ENCODE measurements at places on chromosomes 3 and 15. TPM values are rescaled to one million over a fixed set of nuclear protein-coding genes. Genes with fewer than 3 reads are reported as not detected.

GRCh38 chr3:104673981-104674380, 692.7 kb upstream of the ALCAM start:
- no peak for DNase-seq

The GOLGA8J gene
- total RNA-seq, result not detected

DNA sequence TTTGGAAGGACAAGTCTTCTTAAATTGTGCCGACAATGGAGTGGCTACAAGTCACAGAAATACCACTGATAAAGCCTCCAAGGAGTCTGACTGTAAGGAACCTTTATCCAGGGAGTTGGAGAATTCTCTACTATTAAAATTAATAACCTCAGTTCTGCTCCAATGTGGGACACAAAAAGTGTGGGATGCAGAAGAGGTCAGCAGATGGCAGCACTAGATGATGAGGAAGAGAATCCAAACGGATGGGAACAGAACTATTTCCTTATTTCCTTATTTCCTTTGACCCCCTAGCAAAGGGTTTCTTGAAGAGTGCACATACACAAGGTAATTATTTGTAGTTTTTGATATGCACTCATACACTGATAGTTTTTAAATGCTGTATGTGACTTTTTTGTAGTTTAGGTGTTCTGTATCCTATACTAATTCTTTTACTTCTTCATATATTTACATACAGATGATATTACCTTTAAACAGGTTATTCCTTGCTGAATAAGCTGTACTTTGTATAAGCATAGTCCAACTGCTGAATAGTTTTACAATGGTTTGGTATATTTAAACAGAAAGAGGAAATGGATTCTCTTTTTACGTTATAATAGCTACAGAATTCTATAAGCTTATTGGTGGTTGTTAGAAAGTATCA, 25.6 kb upstream of the NLGN1 start:
- no peak for DNase-seq

GRCh38 chr3:181549266-181549665, 162.5 kb upstream of the SOX2 start:
- DNase-seq, result no peak

The GPR171 gene
- not detected for total RNA-seq

GRCh38 chr3:106566277-106566676, 697.5 kb upstream of the CBLB start:
- no peak for DNase-seq

- DNase-seq, result no peak
These were observed 77.1 kb upstream of the UBE2E1 start for GRCh38 chr3:23728601-23729117.

GRCh38 chr3:143514874-143515273, 333.4 kb downstream of the SLC9A9 start:
- DNase-seq, result no peak

DNA sequence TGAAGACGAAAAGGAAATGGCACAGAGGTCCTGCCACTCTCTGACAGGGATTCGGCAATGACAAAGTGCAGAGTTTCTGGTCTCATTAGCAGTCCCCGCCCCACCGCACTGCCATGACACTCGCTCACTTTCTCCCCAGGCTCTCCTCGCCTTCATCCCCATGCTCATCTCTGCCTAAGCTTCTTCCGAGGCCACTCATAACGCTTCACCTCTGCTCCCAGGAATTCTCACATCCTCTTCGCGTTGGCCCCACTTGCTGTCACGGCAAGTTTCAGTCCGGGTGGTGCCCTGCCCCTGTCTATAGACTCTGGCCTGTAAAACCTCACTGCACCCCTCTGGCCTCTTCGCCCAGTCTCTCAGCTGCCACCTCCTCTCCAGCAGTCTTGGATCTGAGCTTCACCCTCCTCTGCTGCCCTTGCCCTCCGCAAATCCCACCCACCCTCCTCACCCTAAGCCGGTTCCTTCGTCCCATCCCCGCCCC, 654 bp downstream of the RUBCN start:
- DNase-seq, result no peak

The EFCC1 gene
- total RNA-seq, result 0.26 TPM

GRCh38 chr3:110886222-110886893, 185.3 kb upstream of the NECTIN3 start:
- no peak for DNase-seq

The GATA2 gene
- total RNA-seq, result 16.2 TPM

DNA sequence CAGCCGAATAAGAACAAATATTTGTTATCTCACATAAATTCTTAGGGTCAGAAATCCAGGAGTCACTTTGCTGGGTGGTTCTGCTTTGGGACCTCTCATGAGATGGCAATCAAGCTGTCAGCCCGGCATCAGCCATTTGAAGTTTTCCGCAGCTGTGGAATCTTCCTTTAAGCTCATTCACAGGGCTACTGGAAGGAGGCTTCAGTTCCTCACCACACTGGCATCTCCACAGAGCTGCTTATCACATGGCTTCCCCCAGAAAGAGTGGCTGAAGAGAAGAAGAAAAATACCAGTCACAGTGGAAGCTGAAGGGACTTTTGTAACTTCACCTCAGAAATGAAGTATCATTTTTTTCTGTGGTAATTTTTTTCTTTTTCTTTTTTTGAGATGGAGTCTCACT, 267.7 kb downstream of the CHL1 start:
- no peak for DNase-seq

- DNase-seq, result no peak
These were observed 110.4 kb upstream of the NR2E3 start for GRCh38 chr15:71699977-71700376.

DNA sequence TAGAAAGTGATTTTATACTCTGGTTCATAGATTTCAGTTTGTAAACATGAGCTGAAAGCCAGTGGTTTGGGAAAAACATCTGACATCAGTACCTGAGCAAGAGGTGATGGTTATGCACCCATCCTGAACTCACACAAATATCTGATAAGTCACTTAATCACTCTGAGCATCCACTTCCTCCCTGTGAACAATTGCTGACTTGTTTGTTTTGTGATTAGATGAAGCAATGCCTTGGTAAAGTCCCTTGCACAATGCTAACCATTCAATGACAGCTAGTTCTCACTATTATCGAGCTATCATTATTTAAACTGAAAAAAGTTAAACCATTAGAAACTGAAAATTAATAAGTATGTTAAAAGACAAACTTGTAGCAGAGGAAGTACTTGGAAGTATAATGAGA, 303.0 kb downstream of the PLOD2 start:
- DNase-seq, result no peak

- DNase-seq, result no peak
These were observed 66.5 kb upstream of the ARRDC4 start for GRCh38 chr15:97893967-97894366.

DNA sequence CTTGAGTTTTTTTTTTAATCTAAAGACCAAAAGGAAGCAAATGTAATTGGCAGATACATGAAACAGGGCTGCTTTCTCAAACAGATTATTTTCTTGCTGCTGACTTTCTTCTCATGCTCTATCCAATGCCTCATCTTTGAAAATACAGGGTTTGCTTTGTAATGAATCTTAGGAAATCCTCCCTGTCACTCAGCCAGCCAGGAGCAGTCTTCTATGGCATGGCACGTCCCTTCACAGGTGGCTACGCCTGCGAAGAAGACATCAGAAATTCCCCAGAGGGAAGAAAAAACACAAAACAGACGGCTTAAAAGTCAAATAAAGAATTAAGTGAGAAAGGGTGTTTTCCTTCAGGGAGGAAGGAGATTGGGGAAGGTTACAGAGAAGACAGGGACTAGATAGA, 242.5 kb downstream of the IGSF11 start:
- DNase-seq, result no peak

The ZMYND10 gene
- 0.13 TPM for total RNA-seq

DNA sequence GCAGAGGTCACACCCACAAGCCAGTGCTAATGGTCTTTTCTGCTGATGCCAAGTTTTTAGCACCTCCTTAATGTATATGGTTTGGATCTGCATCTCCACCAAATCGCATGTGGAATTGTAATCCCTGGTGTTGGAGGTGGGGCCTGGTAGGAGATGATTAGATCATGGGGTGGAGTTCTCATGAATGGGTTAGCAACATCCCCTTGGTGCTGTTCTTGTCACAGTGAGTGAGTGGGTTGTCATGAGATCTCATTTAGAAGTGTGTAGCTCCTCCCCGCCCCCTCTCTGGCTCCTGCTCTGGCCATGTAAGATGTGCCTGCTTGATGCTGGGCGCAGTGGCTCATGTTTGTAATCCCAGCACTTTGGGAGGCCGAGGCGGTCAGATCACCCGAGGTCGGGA, 37.3 kb upstream of the KLHL6 start:
- DNase-seq, result no peak

The TRIM42 gene
- not detected for total RNA-seq

DNA sequence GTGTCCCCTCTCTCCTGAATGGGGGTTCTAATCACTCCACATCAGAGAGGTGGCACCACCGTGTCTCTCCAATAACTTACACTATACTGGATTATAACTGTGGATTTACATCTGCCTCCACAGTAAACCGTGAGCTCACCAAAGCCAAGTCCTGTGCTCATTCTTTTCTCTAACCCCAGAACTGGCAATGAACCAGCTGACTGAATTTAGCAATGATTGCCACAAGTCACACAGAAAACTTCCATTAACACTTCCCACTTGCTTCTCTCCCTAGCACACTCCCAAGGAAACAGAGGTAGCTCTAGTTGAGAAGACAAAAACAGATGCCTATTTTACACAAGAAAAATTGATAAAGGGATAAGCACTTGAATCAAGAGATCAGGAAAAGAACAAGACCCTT, 361.3 kb downstream of the ULK4 start:
- DNase-seq, result no peak

DNA sequence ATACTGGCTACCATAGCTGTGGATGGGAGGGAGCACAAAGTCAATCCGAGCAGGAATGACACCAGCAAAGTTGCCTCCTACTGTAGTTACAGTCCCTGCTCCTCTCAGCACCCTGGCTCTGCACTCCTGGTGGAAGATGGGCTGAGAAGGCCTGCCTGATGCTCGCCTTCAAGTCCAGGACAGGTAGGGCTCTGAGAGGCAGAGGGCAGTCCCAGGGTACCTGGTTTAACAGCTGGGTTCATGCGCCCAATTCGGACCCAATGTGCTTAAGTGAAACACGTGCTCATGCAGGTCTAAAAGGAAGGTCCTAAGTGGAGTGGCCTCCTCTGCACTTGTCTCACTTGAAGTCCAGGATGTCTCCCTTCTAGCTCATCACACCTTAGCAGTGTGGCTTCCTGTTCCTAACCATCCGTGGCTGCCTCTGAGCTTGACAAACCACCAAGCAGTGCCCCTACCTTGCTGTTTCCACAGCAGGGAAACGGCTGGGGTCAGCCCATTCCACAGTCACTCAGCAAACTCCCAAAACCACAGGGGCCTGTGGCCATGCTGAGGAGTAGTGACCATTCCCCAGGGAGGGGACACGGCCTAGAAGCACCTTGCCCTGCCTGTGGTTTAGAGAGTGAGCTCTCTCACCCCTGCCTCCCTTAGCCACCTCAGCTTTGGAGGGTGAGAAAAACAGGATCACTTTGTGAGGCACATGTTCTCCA, 3.9 kb upstream of the MUSTN1 start:
- no peak for DNase-seq

The IGF2BP2 gene
- 62.0 TPM for total RNA-seq

DNA sequence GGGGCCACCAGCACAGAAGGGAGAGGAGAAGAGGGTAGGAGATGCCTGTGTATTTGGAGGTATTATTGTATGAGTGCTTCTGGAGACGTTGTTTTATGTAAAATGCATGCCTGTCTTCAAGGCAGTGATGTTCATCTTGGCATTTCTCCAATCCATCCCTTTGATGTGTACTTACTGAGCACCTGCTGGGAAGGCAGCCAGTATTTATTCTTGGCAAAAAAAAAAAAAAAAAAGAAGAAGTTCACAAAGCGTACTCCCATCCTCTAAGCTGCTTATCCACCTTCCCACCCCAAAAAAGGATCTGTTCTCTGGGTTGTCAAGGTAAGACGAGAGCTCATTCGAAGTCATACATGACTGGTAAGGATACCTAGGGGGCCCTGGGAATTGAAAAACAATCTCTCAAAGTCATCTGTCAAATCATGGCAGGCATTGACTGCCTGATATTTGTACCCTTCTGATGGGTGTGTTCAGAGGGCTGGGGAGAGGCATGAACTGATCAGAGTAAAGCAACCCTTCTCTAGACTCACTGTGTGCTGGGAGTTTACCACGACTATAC, 30.0 kb upstream of the SLC6A1 start:
- DNase-seq, result no peak

GRCh38 chr15:70415398-70415797, 317.7 kb upstream of the TLE3 start:
- no peak for DNase-seq

DNA sequence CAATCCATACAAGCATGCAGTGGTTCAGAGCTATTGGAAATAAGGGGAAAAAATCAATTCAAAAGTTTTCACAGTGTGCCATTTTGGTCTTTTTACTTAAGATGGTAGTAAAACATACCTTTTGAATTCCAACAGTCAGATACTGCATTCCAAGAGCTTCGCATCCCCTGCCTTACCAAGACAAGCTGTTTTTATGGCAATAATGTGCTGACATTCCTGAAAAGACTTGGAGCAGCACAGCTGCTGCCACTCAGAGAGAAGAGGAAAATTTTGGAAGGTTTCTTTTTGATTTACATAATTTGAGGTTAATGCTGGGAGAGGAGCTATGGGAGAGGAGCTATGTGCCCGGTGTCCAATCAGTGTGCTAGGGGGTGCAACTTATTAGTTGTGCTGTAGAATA, 148.3 kb downstream of the FEZF2 start:
- no peak for DNase-seq

- no peak for DNase-seq
These were observed 294.8 kb upstream of the EPHA3 start for GRCh38 chr3:88812576-88812975.

DNA sequence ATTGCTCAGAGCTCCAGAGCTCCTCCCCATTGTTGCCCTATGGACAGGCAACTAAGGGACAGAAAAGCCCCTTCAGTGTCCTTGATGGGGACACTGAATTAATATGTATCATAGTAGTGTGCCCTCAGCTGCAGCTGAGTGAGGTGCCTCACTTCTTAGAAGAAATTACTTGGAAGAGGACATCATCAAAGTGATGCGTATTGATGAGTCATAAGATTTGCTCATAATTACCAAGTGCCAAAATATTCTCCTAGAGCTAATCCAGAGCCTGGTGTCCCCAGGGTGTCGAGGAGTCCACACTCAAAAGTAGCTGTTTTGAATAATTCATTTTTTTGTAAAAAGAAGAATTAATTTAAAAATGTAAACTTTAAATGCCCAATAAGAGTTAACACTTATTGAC, 200.7 kb upstream of the SEMA6D start:
- no peak for DNase-seq

- DNase-seq, result no peak
These were observed 5.6 kb upstream of the CLEC3B start for GRCh38 chr3:45020534-45020933.

DNA sequence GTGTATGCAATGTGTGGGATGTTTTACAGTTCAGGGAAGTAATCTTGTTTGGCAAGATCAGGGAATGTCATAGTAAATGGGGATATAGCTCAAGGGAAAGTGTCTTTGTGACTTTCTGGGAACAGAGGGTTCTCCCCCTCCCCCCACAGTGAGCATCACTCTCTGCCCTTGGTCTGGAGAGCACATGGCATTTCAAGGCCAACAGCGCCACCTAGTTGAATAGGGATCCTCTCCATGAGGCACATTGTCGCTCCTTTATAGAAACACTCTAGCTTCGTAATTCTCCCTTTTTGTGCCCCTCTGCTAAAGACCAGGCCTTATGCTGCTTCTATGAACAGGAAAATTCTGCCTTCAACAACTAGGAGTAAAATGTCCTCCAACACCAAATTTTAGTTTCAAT, 37.1 kb upstream of the ARNT2 start:
- DNase-seq, result no peak

The EPHB3 gene
- total RNA-seq, result not detected

GRCh38 chr3:10017636-10018292, 8.5 kb upstream of the FANCD2 start:
- DNase-seq, result no peak

GRCh38 chr3:2454865-2455264, 356.2 kb downstream of the CNTN4 start:
- no peak for DNase-seq

GRCh38 chr3:123046262-123047061, 18.9 kb upstream of the SEMA5B start:
- no peak for DNase-seq

Measured in pulmonary artery endothelial cell (primary cell).